ENCODE measurements at places on chromosomes 13 and 19.

DNA sequence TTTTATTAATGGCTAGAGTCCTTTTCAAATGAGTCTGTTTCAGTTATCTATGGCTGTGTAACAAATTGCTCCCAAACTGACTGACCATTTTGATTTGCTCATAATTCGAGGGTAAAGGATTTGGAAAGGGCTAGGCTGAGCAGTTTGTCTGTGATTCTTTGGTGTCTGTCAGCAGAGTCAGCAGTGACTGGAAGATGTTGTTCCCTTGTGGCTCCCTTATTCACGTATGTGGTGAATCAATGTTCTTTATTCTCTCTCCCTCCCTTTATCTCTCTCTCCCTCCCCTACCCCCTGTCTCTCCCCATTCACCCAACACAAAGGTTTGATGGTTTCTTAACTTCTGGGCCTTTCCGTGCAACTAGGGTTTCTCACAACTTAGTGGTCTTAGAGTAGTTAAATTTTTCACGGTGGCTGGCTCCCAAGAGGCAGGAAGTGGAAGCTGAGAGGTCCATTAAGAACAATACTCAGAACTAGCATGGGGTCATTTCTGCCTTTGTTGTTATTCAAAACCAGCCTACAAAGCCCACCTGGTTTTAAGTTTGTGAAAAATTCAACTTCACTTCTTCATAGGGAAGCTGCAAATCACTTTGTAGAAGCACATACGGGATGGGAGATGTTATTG, 772.5 kb upstream of the SLITRK1 start:
- no peak for DNase-seq

DNA sequence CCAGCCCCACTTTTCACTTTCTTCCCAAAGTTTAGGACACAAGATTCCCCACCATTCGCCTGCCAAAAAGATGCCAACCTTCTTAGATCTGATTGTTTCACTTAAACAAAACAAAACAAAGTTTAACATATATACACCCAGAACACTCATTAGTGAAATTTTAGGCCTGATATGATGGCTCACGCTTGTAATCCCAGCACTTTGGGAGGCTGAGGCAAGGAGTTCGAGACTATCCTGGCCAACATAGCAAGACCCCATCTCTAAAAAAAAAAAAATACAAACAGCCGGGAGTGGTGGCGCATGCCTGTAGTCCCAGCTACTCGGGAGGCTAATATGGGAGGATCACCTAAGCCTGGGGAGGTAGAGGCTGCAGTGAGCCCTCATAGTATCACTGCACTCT, 4.9 kb downstream of the PGPEP1 start:
- DNase-seq, result no peak

- no peak for DNase-seq
These were observed 22.0 kb downstream of the ELAVL1 start for GRCh38 chr19:7983286-7983950.

- DNase-seq, result peak; percentile 88
These were observed 24.1 kb upstream of the UBAC2 start for GRCh38 chr13:99176309-99177276.

DNA sequence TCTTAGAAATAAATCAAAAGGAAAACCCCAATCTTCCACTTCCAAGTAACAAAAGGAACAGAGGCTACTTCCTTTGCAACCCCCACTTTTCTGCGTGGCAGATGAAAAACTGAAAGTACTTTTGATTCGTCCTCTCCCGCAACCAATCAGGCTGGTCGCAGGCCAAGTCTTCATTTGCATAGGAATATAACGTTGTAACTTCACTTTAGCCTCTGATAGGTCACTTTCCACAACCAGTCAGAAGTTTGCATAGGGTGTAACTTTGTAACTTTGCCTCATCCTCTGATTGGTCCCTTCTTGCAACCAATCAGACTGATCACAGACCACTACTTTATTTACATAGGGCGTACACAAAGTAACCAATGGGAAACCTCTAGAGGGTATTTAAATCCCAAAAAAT, 37.2 kb downstream of the TGDS start:
- DNase-seq, result no peak

- DNase-seq, result no peak
These were observed 15.7 kb downstream of the ZNF808 start for GRCh38 chr19:52542984-52543664.

- DNase-seq, result no peak
These were observed 230.7 kb downstream of the RFC3 start for GRCh38 chr13:34048652-34049051.

DNA sequence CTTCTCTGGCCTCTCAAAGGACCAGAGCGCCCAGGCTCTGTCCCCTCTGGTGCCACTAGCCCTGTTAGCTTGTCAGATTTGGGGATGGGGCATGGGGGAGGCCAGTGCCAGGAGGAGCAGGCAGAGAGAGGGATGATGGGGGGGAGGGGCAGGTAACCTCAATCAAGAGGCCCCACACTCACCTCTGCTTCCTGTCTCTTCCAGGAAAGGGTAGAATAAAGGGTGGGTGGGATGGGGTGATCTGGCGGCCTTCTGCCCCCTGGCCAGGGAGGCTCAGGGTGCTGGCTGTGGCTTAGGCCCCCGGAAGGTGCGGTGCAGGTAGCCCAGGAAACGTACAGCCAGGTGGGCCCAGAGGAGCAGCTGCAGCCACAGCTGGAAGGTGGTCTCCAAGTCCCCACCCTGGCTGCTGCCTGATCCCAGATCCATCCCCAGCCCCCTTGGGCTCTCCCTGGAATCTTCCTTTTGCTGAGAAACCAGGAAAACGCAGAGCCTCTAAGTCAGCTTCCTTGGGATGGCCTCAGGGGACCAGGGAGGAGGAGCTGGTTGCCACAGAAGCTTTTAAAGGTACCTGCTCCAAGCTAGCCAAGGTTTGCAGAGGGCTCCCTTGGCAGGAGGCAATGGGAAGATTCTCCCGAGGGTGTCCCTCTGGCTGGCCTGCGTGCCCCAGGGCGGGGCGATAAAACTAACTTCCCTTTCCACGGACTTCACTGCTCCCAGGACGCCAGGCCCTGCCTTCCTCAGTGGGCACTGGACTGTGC, 5.3 kb downstream of the PRKACA start:
- DNase-seq, result no peak

- DNase-seq, result no peak
These were observed 15.0 kb upstream of the SLC35E1 start for GRCh38 chr19:16586991-16587832.

- DNase-seq, result no peak
These were observed 566 bp upstream of the OPA3 start for GRCh38 chr19:45585158-45585577.

GRCh38 chr19:47243364-47243775, 12.4 kb upstream of the BBC3 start:
- DNase-seq, result no peak

DNA sequence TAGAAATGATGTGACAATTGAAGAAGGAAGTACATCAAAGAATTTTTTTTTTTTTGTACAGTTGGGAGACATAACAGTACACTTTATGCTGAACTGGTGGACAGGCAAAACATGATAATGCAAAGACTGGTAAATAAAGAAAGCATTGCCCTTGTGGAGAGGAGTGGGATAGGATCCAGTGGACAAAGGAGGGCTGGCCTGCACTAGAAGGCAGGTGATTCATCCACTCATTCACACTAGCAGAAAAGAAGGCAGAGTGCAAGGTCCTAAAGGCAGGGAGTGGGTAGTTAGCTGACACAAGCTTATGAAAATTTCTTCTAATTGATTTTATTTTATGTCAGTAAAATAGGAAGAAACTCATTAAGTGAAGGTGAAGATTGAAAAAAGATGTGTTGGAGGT, 17.6 kb upstream of the NALCN start:
- no peak for DNase-seq

DNA sequence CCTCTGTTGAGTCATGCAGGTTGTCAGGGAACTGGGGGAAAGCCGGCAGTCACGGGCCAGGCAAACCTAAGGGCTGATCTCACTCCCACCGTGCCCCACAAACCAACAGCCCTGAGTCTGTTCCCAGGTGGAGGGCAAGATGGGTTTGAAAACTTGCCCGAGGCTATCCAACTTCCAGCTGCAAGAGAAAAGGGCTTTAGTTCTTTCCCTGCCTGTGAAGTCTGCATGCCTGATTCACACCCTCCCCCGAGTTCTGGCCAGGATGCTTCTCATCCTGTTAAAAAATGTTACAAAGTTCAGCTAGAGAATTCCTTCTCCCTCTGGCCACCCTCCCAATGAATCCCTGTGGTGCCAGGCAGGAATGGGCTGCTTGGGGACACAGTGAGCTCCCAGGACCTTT, 33.1 kb downstream of the MYO16 start:
- DNase-seq, result no peak

DNA sequence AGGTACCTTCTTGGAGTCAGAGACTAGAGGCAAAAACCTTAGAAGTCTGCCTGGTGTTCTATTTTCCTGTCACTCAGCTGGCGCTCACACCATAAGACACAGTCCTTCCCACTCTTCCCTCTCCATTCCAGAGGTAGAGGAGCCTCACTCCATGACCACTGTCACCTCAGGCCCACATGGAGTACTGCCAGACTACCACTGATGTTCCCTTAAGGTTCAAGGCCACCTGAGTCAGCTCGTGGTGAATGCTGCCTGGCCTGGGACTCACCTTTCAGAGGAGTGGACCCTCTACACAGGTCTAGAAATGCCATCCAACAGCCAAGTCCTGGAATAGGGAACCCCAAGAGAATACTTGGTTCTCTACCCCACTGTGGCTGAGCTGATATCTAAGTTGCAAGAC, 29.9 kb downstream of the RGCC start:
- no peak for DNase-seq

- DNase-seq, result no peak
These were observed 171.3 kb downstream of the NUFIP1 start for GRCh38 chr13:44818016-44818415.

GRCh38 chr13:88112526-88112925, 441.4 kb downstream of the SLITRK5 start:
- no peak for DNase-seq

DNA sequence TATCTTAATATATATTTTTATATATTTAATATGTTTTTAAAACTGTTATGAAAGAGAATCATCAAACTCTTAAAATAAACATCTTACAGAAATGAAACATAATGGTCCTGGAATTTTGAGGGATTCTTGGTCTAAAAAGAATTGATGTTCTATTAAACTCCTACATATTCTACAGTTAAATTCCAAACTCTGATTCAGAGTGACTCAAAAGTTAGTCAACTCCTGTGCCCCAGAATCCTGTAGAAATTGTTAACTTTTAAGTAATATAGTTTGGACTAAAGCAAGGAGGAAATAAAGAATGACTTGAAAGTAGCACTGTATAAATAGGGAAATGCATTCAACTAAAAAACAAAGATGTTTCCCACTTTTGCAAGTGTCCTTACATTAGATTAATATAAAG, 47.7 kb downstream of the FNDC3A start:
- no peak for DNase-seq

DNA sequence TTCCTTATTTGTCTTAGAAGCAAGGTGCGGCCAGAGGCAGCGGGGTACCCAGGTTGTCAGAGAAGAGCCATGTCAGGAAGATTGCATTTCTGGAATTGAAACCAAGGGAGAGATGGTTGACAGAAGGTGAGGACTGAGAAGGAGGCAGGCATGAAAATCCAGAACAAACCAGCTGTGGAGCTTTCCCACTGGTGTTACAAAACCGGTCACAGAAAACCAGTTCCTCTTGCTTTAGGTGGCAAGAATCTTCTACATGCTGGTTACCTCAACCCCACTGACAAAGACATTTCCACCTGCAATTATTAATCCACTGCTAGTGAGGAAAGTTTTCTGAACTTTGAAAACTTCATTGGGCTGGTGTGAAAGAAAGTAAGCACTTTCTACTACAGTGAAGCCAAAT, 64.0 kb upstream of the MED4 start:
- no peak for DNase-seq

- no peak for DNase-seq
These were observed 1.8 kb downstream of the PVR start for GRCh38 chr19:44645407-44646048.

- no peak for DNase-seq
These were observed 67.9 kb upstream of the KLF5 start for GRCh38 chr13:72990953-72991352.

GRCh38 chr19:694481-695351, 536 bp downstream of the PRSS57 start:
- DNase-seq, result no peak

DNA sequence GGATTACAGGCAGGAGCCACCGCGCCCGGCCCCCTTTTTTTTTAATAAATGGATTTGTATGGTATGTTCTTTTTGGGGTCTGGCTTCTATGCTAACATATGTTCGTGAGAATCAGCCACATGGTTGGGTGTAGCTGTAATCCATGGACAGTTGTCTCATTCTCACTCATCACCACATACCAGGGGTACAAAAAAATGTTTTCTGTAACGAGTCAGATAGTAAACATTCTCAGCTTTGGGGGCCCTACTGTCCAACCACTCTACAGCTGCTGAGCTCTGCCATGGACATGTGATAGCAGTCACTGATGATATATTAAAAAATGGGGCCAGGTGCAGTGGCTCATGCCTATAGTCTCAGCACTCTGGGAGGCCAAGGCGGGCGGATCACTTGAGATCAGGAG, 5.1 kb upstream of the RETN start:
- DNase-seq, result no peak

DNA sequence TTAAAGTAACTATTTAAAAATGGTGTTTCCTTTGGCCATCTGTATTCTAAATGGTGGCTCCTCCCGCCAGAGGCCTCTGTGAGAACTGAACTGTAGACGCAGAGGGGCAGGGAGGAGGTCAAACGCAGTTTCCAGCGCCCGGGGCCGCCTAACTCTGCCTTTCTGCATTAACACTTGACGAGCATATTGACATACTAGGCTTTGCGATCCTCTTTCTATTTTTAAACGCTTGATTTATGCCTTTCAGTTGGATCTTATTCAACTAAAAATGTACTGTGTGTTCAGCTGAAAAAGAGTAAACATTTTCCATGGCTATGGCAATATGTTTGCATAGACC, 74.7 kb downstream of the SPACA7 start:
- no peak for DNase-seq

- DNase-seq, result no peak
These were observed 63.9 kb downstream of the LATS2 start for GRCh38 chr13:20997301-20998161.

DNA sequence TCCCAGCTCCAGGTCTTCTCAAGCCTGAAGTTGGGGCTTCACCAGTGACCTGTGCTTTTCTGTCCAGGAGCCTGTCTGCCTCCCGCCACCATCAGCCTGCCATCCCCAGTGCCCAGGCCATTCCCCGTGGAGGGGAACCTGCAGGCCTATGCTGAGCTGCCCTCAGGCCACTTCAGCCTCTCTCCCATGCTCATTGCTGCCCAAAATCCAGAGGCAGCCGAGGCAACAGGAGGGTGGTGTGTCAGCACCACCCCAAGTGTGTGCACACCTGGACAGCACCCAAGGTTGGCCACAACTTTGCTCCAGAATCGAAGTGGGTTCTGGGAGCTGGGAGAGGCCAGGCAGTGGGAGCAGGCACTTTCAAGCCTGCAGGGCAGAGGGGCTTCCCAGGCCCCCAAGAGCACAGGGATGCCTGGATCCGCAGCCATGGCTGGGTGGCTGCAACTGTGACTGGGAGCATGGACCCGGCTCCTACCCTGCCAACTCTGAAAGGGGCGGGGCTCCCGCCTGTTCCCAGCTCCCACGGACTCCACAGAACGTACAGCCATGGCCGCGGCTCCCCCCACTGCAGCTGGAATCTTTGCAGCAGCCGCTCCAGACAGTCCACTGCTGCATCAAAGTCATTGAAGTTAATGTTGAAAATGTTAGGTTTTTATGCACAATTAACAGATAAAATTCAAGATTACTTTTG, 1747.0 kb downstream of the OLFM4 start:
- no peak for DNase-seq

Data from suprapubic skin (tissue), 4 donors.